ENCODE measurements at places on chromosomes 2 and 18.

- no peak for DNase-seq
These were observed 353.1 kb downstream of the ARHGAP15 start for GRCh38 chr2:143482316-143482715.

- peak; percentile 86 for DNase-seq
These were observed 23.6 kb downstream of the FZD5 start for GRCh38 chr2:207746131-207746530.

- no peak for DNase-seq
These were observed 545 bp downstream of the MPP4 start for GRCh38 chr2:201697899-201698298.

GRCh38 chr18:55925772-55926171, 337.8 kb upstream of the TCF4 start:
- DNase-seq = no peak

DNA sequence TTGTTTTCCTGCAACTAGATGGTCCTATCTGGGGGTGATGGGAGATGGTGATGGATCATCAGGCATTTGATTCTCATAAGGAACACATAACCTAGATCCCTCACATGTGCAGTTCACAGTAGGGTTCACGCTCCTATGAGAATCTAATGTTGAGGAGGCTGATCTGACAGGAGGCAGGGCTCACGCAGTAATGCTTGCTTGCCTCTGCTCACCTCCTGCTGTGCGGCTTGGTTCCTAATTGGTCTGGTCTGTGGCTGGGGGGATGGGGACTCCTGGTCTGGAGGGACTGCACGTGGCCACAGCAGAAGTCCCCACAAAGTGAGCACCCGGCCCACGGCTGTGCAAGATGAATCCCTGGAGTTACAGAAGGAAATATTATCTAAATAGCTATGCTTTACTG, 11.3 kb downstream of the MC5R start:
- no peak for DNase-seq

- no peak for DNase-seq
These were observed 499.9 kb downstream of the SLC4A3 start for GRCh38 chr2:220127311-220127710.

- no peak for DNase-seq
These were observed 14.3 kb downstream of the CELF4 start for GRCh38 chr18:37551249-37551648.

DNA sequence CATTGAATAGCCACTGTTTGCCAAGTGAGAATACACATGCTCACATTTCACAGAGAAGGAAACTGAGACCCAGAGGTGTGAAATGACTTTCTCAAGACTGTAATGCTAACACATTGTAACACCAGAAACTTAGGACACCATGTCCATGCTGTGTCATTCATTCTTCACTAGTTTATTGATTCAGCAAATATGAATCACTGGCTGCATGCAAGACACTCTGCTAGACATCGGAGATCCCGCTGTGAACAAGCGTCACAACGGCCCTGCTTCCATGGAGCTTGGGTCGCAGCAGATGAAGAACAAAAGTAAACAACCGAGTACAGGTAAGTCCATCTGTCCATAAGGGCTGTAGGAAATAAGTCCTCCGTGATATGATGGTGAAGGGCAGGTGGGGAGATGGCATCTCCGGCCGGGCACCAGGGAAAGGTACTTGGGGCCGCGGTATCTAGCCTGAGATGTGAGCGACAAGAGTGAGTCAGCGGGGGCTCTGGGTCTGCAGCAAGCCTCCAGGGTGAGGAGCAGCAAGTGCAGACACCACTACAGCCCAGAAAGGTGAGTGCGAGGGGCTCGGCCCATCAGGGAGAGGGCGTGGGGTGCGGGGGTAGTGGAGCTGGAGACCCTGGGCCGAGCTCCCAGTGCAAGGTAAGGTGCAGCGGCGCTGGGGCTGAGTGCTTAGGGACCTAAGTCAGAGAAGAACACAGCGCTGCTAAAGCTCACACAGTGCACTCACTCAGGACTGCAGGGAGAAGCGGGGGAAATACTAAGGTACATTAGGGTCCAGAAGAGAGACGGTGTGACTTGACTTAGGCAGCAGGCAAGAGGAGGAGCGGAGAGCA, 391.2 kb downstream of the FBXO15 start:
- DNase-seq = no peak

GRCh38 chr2:118686346-118686745, 161.1 kb downstream of the EN1 start:
- no peak for DNase-seq

DNA sequence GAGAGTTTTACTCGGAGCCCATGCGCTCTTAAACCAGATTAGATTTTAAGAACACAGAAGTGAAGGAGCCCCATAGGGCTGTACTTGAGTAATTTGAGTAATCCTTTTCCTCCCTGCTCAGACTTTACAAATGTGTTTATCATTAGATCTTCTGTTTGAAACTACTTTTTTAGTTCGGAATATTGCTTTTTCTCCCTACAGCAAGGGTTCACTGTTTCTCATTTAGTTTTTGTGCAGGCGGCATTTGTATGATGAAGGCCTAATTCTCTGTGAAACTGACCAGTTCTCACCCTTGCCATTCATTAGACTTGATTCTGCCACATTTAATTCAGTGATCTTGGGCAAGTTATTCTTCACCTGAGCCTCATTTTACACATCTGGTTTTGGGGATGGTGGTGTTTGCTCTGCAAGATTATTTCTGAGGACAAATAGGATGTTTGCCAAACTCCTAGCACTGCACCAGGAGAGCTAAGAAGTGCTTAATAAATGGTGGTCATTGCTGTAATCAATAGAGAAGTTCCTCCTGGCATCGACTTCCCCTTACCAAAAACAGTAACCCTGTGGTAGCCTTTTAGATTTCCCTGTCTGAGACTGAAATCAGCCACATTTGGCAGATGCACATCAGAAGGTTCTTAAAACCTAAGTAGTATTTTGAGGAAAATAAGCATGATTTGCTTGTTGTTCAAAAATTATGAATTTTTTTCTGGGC, 2.2 kb downstream of the B3GNT2 start:
- DNase-seq = no peak

DNA sequence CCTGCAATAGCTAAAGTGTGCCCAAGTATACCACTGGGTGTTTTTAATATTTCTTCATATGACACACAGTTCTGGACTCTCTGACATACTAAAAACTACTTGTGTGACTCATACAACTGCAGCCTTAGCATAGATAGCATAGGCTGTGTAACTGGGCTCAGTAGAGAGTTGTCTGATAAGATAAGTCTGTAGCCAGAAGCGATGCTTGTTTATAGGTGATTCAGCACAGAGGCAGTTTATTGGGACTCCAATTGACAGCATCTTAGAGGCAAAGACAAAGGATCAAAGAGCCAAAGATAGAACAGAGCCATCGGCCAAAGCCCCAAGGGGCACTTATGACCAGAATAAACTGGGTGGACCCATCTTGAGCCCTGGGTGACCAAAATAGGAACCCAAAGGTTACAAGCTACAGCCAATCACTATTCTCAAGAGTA, 42.3 kb downstream of the AAK1 start:
- DNase-seq = no peak

GRCh38 chr18:11035814-11036495, 113.4 kb downstream of the PIEZO2 start:
- no peak for DNase-seq

DNA sequence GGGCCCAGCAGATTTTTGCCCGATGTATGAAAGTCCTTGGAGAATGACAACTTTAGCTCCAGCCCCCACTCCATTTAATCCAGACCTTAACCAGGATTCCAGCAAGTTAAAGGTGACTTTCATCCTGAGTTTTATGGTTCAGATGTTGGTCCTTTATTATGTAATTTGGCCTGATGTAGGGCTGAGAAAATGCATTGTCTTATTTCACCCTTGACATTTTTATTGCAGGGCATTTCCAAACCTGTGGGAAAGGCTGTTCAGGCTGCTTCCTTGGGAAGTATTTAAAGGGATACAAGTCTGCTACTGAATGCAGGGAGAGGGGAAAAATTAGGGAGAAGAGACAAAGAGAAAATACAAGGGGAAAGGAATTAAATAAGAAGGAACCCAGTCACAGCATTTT, 48.8 kb downstream of the ASB1 start:
- DNase-seq = no peak

- DNase-seq = no peak
These were observed 5.7 kb upstream of the NOSTRIN start for GRCh38 chr2:168796583-168797285.

GRCh38 chr2:215598376-215598975, 162.6 kb upstream of the FN1 start:
- DNase-seq = no peak

DNA sequence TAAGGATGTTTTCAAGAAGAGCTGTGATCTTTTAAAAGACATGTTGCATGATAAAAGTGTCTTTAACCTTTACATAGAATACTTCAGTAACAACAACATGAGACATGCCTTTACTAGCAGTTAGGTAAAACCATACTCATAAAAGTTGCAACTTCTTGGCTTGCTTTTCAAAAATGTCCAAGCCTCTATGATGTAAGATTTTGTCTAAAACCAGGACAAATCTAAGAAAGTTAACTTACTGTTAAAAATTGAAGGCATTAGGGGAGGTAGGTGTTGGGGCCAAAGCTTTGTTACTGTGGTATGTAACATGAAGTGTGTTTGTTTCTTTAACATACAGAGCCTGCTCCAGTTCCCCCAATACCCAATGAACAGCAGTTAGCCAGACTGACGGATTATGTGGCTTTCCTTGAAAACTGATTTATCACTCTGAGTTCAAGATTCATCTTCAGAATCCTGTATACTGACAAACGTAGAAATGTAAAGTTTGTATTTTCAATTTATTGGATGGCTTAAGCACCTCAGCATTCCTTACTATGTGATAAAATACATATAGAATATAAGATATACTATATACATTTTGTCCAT, 11.7 kb downstream of the COPS8 start:
- no peak for DNase-seq

DNA sequence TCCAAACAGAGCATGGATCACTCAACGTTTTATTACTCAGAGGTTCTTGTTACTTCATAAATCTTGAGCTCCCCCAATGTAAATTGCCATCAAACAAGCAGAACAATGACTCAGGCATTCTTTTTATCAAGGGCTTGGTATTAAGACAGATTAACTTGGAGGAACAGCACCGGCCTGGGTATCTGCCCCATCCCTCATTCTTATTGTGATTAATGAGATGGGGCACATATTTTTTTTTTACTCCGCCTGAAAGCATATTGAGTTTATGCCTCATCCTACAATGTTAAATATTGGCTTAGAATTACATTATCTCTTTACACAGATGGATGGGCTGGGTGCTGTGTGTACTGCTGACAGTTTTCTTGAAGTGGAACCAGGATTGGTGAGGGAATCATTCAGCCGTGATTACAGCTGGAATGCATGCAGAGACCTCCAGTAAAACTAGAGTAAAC, 387.3 kb downstream of the CLIP4 start:
- no peak for DNase-seq

DNA sequence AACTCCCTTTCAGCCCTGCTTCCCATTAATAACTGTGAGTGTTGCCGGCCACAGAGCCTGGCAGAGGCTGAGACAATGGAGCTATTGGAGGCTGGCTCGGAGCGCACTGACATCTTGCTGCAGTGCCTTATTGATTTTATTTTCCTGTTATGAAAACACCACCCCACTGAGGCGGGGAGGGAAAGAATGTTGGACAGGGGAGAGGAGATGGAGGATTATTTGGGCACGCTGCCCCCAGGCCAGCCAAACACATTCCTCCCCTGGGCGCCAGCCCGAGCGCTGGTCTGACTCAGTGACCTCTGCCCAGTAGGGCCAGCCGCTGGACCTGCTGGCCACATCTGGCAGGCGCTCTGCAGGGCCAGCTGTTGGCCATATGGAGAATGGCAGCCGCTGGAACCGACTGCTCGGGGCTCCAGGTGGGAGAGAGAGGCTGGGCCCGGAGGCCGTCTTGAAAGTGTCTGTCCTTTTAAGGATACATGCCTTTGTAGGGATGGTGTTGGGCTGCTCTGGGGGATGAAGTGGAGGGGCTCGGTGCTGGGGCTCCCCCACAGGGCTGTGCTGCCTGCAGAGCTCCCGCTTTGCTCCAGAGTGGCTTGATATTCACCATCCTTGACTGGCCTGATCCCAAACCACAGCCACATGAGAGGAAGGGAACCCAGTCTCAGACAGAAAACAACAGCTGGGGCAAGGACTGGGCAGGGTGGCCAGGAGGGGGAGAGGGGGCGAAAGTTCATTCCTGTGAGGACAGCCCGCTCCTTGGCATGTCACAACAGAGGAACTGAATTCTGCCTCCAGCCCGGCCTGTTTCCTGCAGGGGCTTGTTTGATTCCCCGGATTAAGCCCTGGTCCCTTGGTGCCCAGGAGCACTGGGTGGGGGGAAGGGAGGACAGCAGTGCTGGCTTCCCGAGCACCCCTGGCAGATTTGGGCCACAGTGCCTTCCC, 179.0 kb downstream of the KLHL29 start:
- no peak for DNase-seq

DNA sequence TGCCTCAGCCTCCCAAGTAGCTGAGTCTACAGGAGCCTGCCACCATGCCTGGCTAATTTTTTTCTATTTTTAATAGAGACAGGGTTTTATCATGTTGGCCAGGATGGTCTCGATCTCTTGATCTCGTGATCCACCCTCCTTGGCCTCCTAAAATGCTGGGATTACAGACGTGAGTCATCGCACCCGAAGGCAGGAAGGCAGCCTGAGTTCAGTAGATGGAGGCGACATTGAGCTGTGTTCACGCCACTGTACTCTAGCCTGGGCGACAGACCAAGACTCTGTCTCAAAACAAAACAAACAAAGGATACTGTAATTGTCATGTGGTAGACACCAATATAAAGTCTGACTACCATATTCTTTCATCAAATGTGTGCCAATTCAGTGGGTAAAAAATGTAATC, 500.9 kb upstream of the DSEL start:
- DNase-seq = no peak

DNA sequence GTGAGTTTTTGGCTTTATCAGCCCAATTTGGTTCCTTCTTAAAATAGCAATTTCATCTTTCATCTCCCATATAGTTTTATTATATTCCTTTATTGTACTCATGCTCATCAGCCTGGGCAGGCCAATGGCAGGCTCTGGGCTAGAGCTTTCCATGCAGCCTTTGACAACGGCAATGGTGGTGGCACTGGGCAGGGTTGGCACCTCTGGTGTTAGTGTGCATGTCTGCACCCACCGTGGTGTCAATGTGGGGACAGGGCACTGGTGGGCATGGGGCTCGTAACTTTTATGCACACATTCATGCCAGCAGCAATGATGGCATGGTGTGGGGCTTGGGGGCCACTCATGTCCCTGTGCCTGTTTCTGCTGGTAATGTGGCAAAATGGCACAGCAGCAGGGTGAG, 1305.4 kb downstream of the DSC3 start:
- DNase-seq = no peak

GRCh38 chr2:109721135-109721534, 73.0 kb upstream of the RGPD5 start:
- no peak for DNase-seq

- DNase-seq = no peak
These were observed 235.8 kb downstream of the MREG start for GRCh38 chr2:215777465-215778044.

- no peak for DNase-seq
These were observed 247.3 kb downstream of the NUP35 start for GRCh38 chr2:183371545-183371944.

- no peak for DNase-seq
These were observed 139.2 kb downstream of the ARL4C start for GRCh38 chr2:234357666-234358065.

- DNase-seq = no peak
These were observed 484 bp downstream of the AFF3 start for GRCh38 chr2:100141906-100142305.

GRCh38 chr18:39770399-39770798, 2184.6 kb upstream of the PIK3C3 start:
- DNase-seq = no peak

- no peak for DNase-seq
These were observed 21.9 kb downstream of the MC2R start for GRCh38 chr18:13893418-13893760.

All from HT-29 (cell line).